Islet precursor cell (in vitro differentiated cells): ENCODE measurements at places on chromosomes 3 and 15.
A peak's percentile ranks its signal among the peaks of the same experiment; 100 is the strongest.

DNA sequence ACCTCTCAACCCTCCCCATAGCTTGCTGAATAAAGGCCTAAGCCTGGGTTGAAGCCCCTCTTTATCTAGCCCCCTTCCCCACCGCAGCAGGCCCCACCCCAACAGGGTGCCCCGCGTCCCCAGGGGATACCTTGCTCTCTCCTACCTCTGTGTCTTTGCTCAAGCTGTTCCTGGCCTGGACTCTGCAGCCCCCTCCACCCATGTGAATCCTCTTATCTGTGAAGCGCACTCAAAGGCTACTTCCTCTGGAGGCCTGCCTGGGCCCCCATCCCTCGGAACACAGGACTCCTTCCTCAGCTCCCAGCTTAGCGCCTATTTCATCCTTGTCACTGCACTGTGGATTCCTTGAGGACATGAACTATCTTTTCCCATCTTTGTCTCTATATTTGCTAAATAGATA, 61.4 kb upstream of the HERC1 start:
- no peak for DNase-seq

DNA sequence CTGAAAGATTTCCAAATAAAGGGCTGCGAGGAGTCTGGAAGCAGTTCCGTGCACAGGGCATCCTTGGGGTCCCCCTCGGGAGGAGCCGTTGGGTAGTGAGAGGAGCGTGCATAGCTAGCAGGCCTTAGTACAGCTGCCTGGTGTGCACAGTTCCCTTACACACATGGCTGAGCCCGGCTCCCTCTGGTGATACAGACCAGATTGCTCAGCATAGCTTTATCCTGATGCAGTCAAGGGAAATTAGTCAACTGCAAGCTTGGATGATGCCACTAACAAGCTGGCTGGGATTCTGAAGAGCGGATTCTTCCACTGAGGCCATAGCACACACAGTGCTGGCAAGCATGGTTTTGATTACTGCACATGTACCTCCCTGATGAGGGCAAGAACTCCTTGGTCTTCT, 349.4 kb downstream of the LRTM1 start:
- no peak for DNase-seq

DNA sequence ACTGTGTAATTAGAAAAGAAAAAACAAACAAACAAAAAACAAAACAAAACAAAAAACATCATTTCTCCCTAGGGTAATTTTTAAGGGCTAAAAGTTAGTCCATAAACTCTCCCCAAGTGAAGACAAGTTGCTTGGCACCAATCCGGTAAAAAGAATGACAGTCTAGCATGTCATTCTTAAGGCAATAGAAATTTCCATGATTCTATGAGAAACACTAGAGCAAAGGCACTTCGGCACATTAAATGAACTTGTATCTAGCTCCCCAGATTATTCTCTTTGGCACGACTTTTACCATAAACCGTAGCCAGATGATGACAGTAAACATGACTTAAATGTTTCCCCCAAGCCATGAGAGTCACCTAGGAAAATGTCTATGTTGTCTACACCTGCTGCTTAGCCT, 10.1 kb downstream of the COL8A1 start:
- no peak for DNase-seq

- DNase-seq, result no peak
Measured at GRCh38 chr3:32249184-32249782, 10.8 kb downstream of the CMTM8 start.

- no peak for DNase-seq
Measured at GRCh38 chr3:51862886-51863285, 1.5 kb downstream of the IQCF2 start.

GRCh38 chr15:64693134-64693533, 82.3 kb downstream of the RBPMS2 start:
- DNase-seq, result peak; percentile 72

GRCh38 chr3:49926117-49926728, 3.4 kb downstream of the MON1A start:
- DNase-seq, result no peak

GRCh38 chr3:99925584-99926230, 108.0 kb downstream of the CMSS1 start:
- DNase-seq, result no peak

GRCh38 chr15:72463702-72464101, 10.4 kb upstream of the ARIH1 start:
- no peak for DNase-seq

GRCh38 chr3:185420762-185421161, 57.8 kb downstream of the MAP3K13 start:
- no peak for DNase-seq

DNA sequence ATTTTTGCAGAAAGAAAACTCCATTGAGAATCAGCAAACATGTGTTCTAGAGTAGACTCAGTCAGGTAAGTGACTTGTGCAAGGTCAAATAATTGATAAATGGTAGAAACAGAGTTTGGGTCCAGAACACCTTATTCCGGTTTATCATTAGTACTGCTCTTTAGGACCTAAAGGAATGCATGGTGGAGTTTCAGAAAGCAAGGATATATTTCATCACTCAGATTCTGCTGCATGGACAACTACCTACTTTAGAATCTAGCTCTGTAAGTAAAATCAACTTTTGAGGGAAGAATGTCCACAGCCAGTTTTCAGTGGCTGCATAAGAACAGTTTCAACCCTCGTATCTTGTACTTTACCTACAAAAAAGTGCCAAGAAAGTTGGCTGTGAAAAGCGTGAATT, 43.6 kb downstream of the TIMP4 start:
- DNase-seq, result no peak

DNA sequence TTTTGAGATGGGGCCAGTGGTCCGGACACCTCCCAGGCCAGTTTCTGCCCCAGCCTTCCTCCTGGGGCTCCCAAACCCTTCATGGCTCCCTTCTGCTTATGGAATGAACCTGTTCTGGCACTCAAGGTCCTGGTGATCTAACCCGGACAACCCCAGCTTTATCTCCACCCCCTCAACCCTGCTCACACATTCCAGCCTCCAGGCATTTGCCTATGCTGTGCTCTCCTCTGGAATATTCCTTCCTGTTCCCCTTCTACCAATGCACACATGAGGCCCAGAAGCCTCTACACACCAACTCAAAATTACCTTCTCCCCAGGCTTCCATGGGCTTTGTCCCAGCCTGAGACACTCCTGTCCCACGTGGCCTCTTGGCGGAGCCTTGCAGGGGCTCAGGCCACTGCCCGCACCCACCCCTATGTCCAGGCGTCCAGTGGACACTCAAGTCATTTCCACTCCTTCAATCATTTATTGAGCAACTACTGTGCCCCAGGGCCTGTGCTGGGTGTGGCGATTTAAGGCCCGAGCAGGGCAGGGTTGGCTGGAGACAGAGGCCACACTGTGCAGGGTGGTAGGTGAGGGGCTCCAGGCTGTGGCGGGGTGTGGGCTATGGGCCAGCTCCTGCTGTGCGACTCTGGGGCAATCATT, 18.8 kb downstream of the PLXND1 start:
- DNase-seq, result no peak

DNA sequence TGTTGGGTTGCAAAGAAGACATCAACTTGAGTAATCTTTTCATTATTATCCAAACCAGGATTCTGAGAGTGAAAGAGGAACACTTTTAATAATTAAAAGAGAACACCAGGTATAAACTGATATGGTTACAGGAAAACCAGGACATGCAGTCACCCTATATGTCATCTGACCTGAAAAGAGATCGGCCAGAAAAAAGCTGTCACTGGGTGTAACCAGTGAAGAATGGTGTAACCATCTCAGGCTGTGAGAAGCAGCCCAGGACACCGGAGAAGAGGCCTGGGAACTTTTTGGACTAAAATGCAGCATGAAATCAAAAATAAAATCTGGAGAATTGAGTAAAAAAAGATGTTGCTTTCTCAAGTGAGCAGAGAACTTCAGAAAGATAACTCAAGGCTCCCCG, 10.1 kb upstream of the CCDC80 start:
- no peak for DNase-seq

DNA sequence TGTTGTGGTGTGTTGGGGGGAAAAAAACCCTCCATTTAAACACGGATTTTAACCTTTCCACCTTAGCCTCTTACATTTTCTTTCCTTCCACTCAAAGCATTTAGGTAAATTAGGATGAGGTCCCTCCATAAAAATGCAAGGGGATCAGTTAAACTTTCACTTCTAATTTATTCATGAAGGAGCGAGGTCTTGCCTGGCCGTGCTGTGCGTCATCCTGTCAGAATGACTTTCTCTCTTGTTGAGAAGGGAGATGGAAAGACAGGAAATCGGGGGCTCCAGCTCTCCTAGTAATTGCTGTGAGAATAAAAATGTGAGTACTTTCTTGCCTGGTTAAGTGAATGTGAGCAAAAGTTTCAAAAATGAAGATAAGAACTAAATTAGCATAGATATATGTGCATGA, 962.3 kb upstream of the NR2F2 start:
- no peak for DNase-seq

DNA sequence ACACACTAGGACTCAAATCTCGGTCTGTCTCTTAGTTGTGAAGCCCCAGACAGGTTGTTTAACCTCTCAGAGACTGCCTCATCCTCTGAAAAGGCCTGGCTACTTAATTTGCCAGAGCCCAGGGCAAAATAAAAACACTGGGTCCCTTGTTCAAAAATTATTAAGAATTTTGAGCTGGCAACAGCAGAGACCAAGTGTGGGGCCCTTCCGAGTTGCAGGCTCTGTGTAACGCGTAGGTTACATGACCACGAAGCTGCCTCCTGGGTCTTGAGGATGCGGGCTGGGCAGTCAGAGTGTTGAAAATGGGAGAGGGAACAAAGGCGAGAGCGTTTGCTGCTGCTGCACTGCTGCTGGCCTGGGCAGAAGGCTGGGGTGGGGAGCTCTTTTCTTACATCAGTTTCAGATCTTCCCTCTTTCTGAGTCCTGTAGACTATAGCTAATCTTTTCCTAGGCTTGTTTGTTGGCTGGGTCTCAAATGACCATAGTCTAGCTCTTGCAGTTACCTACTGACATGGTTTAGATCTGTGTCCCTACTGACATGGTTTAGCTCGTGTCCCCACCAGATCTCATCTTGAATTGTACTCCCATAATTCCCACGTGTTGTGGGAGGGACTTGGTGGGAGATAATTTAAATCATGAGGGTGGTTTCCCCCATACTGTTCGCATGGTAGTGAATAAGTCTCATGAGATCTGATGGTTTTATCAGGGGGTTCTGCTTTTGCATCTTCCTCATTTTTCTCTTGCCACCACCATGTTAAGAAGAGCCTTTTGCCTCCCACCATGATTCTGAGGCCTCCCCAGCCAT, 49.9 kb downstream of the CLEC3B start:
- peak; percentile 79 for DNase-seq

DNA sequence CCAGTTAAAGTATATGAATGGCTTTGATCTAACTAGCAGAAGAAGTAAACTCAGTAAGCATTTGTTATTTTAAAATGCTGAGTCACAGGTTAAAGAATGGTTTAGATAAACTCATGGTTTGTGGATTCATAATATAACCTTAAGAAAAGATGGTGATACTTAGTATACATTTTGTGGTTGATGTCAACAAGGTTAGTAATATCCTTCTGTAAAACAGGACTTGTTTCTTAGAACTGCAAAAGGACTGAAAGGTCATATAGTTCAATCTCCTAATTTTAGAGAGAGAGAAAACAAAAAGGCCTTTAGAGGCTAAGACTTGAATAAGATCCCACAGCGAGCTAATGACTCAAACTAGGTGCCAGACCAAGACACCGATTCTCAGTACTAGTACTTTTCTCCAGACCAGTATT, 50.0 kb downstream of the STRIT1 start:
- no peak for DNase-seq

DNA sequence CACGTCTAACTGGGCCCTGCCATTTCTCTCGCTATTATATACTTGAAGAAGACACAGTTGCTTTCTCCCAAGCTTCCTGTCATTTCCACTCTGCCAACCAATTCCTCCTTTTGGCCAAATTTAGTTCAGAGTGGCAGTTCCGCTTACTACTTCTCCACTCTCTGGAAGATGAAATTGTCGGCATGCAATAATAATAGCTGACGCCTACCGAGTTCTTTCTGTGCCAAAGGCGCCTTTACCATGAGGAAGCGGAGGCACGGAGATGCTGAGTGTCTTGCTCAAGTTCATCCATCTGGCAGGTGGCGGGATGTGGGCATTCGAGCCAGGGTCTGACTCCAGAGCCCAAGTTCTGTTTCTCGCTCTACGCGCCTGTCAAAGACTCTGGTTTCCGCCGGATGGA, 14.6 kb upstream of the NRROS start:
- DNase-seq, result no peak

GRCh38 chr3:39065197-39065596, 13.4 kb downstream of the WDR48 start:
- DNase-seq, result peak; percentile 74

DNA sequence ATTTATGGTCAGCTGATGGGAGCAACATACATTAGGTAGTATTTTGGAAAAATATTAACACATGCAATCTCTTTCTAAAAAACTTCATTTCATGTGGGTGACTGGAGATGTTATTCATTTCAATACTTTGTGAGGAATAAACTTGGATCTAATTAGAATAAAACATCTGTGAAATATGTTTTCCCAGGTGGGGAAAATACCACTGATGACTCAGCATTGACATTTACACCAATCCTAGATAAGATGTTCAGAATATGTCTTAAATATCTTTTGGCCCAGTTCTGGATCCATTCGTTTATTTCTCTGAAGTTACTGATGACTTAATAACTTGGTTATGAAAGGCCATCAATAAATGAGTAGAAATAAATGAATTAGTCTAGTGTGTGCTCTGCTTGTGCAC, 247.6 kb downstream of the CHST2 start:
- DNase-seq, result no peak
